ENCODE measurements at places on chromosomes 2 and 18.

DNA sequence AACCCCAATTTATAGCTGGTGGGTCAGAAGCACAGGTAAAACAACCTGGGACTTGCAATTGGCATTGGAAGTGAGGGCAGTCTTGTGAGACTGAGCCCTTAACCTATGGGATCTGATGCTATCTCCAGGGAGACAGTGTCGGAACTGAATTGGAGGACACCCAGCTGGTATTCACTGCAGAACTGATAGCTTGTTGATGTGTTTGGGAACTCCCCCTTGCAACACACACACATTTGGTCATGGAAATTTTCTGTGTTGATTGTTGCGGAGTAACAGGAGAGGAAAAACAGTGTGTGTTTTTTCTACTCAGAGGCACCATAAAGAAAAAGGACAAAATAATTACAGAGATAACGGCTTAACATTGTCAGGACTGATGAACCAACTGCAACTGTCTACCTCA is 16.1 kb downstream of the TPGS2 start:
- no peak for DNase-seq

- DNase-seq: no peak
Measured at GRCh38 chr2:83565181-83565580, 893.9 kb downstream of the SUCLG1 start.

DNA sequence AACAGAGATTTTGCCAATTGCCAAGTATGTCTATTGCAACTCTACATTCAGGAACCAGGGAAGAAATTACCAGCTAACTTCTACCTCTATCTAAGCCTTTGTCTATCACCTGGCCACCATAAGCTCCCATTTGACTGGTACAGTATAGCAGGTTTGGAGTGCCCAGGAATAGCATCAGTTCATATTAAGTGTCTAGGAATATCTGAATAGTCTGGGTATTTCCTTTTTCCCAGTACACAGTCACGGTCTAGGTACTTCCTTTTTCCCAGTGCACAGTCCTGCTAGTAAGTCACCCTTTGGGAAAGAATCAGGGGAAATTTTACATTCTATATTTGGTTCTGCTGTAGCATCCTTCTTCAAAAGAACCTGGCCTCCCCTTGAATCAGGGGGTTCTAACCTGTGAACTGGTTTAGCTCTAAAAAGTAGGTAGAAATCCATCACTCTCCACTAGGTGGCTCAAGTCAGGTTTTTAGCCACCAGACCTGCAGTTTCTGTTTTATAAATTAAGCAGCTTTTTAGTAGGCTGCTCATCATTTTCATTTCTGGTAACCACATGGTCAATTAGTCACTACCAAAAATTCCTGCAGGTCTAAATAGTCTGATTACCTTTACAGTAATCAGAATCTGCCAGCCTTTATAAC is 49.3 kb upstream of the DNAJC10 start:
- DNase-seq: no peak

DNA sequence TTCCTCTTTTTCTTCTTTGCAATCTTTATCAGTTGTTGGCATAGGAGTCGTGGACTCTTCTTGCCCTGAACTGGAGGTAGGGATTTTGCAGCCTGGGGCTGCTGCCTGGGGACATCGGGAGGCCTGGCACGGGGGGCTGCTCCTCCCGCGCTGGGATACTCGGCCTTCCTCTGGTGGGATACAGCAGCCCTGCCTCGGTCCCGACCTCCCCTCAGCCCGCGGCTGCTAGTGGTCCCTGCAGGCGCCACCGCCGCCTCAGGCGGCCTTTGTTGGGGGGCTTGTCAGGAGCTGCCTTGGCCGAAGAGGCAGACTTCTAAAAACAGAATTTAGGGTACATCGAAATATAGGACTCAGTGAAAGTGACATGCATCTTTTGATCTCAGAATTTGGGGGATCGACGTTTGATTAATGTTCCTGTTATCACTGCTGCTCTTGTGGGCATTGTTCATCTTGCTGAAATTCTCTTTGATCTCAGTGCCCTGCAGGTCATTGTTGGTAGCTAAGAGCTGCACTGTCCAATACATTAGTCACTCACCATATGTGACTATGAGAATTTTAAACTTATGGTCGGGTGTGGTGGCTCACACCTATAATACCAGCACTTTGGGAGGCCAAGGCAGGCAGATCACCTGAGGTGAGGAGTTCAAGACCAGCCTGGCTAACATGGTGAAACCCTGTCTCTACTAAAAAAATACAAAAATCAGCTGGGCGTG is 16.3 kb downstream of the POLR2D start:
- DNase-seq: no peak

DNA sequence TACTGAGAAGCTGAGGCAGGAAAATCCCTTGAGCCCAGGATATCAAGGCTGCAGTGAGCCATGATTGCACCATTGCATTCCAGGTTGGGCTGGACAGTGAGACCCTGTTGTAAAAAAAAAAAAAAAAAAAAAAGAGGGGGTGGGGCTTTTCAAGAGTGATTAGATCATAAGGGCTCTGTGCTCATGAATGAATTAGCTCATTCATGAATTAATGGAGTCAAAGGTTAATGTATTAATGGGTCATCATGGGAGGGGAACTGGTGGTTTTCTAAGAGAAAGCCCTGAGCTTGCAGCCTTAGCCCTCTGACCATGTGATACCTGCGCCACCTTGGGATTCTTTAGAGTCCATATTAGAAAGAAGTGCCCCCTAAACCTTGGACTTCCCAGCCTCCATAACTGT is 4.5 kb downstream of the SLC19A3 start:
- DNase-seq: no peak

- DNase-seq: no peak
Measured at GRCh38 chr2:219728991-219729487, 101.6 kb downstream of the SLC4A3 start.

- DNase-seq: no peak
Measured at GRCh38 chr2:149828520-149829210, 241.1 kb upstream of the MMADHC start.

GRCh38 chr2:239596253-239596652 is 195.4 kb upstream of the HDAC4 start:
- no peak for DNase-seq

DNA sequence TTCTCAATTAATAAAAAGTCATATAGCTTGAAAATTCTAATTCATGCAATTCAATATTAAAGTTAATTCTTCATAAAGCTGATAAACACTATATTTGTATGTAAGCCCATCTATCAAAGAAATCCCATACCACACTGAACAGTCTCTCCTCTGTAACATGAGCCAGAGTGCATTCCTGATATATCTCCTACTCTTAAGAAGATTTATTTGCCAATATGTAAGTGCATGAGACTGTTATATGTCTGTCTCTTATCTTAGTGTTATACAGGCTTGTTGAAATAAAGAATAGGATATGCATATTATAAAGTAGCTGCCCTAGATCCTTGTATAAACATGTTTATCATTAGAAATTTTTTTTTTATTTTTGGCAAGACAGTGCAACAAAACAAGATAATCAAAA is 40.4 kb upstream of the TTC32 start:
- no peak for DNase-seq

DNA sequence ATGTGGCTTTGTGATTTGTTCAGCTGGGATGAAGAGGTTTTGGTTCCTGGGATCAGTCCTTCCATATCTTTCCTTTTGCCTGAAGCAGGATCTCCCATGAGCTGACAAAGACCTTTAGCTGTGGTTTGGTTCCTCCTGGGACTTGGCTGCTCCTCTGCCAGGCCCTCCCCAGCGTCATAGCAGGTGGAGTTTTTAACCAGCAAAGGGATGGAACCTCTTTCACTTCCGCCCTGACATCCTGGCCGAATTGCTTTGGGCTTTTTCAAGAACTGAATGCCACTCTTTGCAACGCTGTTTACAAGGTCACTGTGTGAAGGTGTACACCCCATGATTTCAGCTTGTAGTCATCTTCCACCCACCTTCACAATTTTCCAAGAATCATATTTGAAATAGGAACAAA is 390 bp downstream of the PCARE start:
- no peak for DNase-seq

- DNase-seq: no peak
Measured at GRCh38 chr2:71151620-71152019, 21.2 kb downstream of the MPHOSPH10 start.

GRCh38 chr2:42229949-42230348 is 60.8 kb downstream of the EML4 start:
- DNase-seq: no peak

DNA sequence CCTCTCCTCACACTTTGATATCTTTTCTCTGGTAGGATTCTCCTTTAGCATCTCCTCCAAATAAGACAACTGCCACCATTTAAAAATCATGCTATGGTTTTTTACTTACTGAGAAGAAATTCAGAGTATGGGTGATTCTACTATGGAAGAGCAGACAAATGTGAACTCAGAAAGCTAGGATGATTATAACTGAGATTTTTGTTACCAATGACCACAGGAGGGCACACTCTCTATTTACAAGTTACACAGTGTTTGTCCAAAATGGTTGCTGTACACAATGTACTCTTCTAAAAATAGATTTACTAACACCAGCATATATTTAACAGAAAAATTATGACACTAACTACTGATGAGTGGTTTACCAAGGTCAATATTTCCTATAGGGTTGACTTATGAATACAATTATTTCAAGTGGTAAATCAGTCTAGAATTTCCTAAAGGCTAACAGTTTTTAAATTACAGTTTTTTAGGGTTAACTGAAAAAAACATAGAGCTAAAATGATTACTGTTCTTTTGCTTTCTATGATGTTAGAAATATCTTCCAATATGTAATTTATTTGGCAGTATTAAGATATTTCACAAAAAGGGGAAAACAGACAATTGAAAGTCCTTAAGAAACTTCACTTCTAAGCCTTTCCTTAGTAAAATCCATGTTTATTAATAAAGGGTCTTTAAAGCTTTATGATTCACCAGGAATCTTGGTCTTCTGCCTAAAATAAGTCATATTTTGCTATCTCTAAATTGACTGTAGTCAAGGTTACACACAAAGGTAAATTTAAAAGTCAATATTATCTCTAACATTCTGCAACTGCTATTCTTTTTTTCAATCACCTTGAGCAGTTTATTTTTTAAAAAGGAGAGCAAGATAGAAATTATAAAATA is 57.2 kb downstream of the MAP4K3 start:
- no peak for DNase-seq

- DNase-seq: no peak
Measured at GRCh38 chr18:64097497-64097896, 51.4 kb downstream of the LINC00305 start.

GRCh38 chr2:127080226-127080937 is 26.6 kb downstream of the BIN1 start:
- no peak for DNase-seq

DNA sequence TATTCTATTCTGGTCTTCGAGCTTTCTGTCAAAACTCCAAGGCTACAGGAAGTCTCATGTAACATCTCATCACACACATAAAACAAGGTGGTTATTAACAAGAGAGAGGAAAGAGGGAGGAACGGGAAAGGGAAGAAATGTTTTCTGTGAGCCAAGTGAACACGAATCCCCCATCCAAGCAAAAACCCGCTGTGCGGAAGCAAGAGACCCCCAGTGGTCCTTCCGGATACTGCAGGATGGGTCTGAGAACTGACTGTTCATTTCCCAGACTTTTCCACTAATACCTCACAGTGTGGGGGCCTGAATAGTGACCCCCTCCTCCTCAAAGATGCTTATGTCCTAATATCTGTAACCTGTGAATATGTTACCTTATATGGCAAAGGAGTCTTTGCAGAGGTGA is 19.0 kb upstream of the DIPK1C start:
- peak; percentile 75 for DNase-seq

GRCh38 chr2:65267008-65267407 is 39.4 kb downstream of the ACTR2 start:
- DNase-seq: no peak

GRCh38 chr2:207805566-207806226 is 36.0 kb upstream of the FZD5 start:
- no peak for DNase-seq

GRCh38 chr2:9800975-9801726 is 42.1 kb upstream of the TAF1B start:
- peak; percentile 55 for DNase-seq

DNA sequence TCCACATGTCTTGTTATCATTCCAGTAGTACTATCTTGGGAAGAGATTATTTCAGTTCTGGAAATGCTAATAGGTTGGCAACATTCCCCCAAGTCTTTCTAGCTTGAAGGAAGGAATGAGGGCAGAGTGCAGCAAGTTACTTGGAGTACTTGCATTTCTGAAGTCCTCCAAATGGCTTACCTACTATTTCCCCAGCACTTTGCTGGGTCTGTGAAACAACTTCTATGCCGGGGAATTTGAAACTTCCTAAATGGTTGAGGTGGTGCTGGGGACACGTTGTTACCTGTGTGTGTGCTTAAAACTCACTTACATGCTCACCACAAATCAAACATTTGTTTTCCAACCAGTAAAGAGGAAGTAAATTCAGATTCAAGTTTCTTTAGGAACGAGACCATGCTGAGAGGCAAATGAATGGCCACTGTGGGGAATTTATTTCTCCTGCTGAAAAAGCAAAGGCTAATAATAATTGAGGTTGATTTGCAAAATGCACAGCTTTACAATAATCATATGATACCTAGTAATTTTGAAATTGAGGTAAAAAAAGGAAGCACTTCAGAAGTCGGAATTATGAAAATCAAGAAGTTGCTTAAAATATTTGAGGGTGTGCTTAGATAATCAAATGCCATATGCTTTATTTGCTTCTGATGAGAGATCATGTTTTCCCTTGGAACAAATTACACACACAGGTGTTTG is 1167.7 kb upstream of the ZEB2 start:
- no peak for DNase-seq

GRCh38 chr18:63223837-63224236 is 95.7 kb downstream of the BCL2 start:
- no peak for DNase-seq

DNA sequence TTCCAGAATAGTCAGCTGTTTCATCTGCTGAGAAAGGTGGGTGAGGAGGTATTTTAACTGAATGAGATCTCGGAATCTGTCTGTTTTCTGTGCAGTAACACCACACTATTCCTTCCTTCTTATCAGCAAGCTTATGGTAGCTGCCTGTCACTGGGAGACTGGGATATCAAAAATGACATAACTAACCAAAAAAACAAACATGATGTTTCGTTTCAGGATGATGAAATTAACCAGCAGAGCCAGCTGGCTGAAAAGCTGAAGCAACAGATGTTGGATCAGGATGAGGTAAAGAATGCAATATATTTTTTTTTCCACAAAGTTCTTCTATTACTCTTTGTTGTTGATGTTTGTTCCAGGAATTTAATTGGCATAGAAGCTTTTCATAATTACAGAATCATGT is 59.8 kb upstream of the LYPD6B start:
- DNase-seq: no peak

- DNase-seq: no peak
Measured at GRCh38 chr2:216302981-216303676, 69.2 kb downstream of the MARCHF4 start.

GRCh38 chr2:99504844-99505584 is 15.2 kb upstream of the REV1 start:
- DNase-seq: no peak
